ENCODE measurements at places on chromosomes 12 and 14. TPM values are rescaled to one million over a fixed set of nuclear protein-coding genes. Genes with fewer than 3 reads are reported as not detected.

The TMEM229B gene
- 38.4 TPM for total RNA-seq

The KRT81 gene
- total RNA-seq, result not detected

The TSPAN11 gene
- not detected for total RNA-seq

The GALNT4 gene
- 7.4 TPM for total RNA-seq

The CATSPERB gene
- total RNA-seq, result 2.5 TPM

The LAG3 gene
- 9.5 TPM for total RNA-seq

The NFYB gene
- total RNA-seq, result 23.7 TPM

The SERPINA1 gene
- total RNA-seq, result 6.7 TPM

DNA sequence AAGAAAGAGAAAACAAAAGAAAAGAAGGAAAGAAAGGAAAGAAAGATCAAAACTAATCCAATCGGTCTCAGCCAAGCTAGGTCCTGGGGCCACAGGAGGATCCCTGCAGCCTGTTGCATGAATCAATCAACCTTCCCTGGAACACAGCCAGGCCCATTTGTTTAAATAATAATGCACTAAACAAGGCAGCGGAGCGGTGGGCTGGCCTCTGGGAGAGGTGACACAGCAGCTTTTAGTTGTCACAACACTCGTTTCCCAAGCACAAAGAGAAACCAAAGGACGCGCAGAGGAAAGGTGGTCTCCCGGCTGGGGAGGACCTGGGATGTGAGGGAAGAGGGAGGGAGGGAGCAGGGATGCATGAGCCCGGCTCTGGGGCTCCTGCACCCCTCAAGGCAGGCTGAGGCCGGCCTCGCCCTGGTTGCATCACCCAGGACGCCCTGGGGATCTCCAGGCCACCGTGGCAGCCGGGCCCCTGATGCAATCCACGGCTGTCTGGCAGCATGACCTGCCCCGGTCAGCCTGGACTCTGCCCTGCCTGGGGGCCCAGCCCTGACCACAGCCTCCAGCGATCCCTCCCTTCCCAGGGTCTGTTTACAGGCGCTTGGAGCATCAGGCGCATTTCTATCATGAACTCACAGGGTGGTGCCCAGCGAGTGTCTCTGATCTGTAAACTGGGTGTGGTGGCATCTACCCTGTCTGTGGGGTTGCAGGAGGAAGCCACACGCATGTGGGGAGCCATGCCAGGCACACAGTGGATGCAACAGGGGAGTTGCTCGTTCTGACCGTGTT is 32.5 kb downstream of the MMP17 start:
- H3K4me1 ChIP-seq, result no peaks in the 10 kb centered on the region
- no peaks in the 10 kb centered on the region for H3K36me3 ChIP-seq
- no peak overlapping the region for H3K4me3 ChIP-seq
- peaks cover 29% of the 10 kb centered on the region for H3K27me3 ChIP-seq
- H3K27ac ChIP-seq, result peak overlapping the region; percentile 12
- DNase-seq, result no peak

DNA sequence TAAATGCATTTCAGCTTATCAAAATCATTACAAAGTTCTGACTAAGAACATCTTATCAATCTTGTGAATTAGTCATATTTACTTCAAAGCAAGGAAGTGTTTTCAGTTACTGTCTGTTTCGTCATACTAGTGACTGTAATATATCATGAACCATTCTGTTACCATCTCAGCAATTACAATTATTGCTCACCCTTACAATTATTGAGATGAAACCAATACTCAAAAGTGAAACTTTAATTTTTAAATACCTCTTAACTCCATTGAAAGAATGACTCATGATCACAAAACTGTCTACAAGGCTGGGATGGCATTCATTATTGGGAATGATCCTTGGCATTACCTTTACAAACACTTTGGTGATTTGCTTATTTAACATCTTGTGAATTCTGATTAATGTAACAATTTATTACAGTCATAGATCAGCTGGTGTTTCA is 90.3 kb downstream of the RPS6KA5 start:
- no peak overlapping the region for H3K4me3 ChIP-seq
- no peaks in the 10 kb centered on the region for H3K27me3 ChIP-seq
- no peak for DNase-seq
- no peaks in the 10 kb centered on the region for H3K4me1 ChIP-seq

DNA sequence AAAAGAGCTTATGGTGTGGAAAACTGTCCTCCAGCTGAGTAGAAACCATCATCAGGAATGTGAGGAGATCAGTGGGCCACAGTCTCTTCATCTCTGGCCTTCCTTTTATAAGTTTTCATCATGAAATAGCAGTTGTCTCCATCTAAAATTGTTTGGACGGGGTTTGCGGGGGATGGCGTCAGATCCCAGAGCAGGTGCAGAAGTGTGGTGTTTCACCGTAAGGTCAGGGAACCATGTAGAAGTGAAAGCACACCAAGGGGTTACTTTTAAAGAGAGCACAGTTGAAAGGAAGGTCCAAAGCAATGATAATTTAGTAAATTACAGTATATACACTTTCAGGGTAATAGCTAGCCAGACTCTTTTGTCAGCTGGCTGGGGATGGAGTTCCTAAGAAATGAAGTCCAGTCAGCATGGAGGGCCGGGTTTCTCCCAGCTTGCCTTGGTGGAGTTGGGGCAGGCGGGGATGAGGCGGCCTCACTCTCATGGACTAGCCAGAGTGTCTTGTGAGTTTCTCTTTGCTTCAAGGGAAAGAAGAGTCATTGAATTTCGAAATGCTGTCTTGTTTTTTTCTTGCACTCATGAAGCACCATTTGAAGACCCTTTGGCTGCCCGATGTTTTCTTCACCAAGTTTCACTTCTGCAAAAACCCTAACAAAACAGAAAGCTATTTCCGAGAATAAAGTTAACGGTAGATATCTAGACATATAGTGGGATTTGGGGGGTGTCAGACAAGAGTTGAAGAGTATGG is 100.6 kb downstream of the ETV6 start:
- no peaks in the 10 kb centered on the region for H3K27me3 ChIP-seq
- H3K36me3 ChIP-seq, result peaks cover 15% of the 10 kb centered on the region
- H3K4me3 ChIP-seq, result no peak overlapping the region

- H3K27ac ChIP-seq, result no peak overlapping the region
- H3K36me3 ChIP-seq, result no peaks in the 10 kb centered on the region
- H3K4me1 ChIP-seq, result no peaks in the 10 kb centered on the region
- no peak for DNase-seq
- no peaks in the 10 kb centered on the region for H3K27me3 ChIP-seq
These were observed 104.0 kb upstream of the SLC16A7 start for GRCh38 chr12:59491877-59492276.

DNA sequence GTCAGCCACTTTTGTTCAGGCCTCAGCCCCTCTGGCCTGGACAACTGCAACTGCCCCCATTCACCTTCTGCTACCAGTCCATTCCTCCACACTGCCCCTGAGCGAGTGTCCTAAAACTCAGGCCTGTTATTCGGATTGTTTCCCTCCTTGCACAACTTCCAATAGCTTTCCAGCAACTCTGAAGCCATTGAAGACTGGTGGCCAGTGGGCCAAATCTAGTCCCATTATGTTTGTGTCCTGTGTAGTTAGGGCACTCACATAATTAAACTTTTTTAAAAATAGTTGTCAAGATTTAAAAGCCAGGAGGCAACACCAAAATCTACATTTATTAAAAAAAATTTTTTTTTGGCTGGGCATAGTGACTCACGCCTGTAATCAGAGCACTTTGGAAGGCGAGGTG is 17.8 kb upstream of the FIGNL2 start:
- no peaks in the 10 kb centered on the region for H3K36me3 ChIP-seq
- H3K27me3 ChIP-seq, result peaks cover 89% of the 10 kb centered on the region
- no peak overlapping the region for H3K27ac ChIP-seq
- peaks cover 28% of the 10 kb centered on the region for H3K4me1 ChIP-seq
- no peak overlapping the region for H3K4me3 ChIP-seq
- no peak for DNase-seq

DNA sequence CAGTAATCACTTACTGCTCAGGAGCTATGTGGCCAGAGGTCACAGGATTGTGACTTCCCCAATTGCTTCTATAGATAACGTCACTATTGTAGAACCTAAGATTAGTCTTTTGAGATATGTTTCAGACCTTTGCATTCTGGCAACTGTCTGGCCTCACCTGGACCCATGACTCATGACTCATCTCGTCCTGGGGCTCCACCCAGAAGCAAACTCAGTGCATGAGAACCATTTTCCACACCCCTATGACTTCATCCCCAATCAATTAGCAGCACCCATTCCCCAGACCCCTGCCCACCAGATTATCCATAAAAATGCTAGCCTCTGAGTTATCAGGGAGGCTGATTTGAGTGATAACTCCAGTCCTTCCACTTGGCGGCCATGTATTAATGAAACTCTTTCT is 186.9 kb downstream of the EMP1 start:
- no peaks in the 10 kb centered on the region for H3K4me1 ChIP-seq
- H3K36me3 ChIP-seq, result no peaks in the 10 kb centered on the region
- peaks cover 14% of the 10 kb centered on the region for H3K27me3 ChIP-seq
- no peak for DNase-seq
- no peak overlapping the region for H3K27ac ChIP-seq

GRCh38 chr14:88005978-88006851 is 1.3 kb downstream of the GPR65 start:
- no peaks in the 10 kb centered on the region for H3K27me3 ChIP-seq
- H3K27ac ChIP-seq, result peak overlapping the region; percentile 96
- DNase-seq, result peak; percentile 70
- H3K36me3 ChIP-seq, result no peaks in the 10 kb centered on the region
- H3K4me1 ChIP-seq, result peaks cover 28% of the 10 kb centered on the region
